B cell (primary cell): ENCODE measurements at places on chromosomes 12 and 14. TPM values are rescaled to one million over a fixed set of nuclear protein-coding genes. Genes with fewer than 3 reads are reported as not detected.

DNA sequence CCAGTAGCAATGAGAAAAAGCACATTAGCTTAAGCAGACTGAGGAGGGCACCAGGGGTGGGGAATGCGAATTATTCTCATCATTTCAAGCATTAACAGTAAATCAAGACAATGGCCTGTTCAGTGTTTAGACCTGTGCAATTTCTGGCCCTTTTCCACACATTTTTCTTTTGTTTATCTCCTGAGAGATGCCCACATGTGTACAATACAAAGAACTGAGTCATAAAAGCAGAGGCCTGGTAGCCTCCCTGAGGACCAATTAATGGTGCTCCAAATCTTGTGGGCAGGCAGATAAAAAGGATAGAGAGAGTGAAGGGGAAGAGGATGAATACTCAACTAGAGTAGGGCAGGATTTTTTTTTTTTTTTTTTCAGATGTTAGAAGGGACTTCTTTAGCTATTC lies 480.8 kb downstream of the RERGL start:
- no peak overlapping the region for H3K27ac ChIP-seq
- no peak overlapping the region for H3K4me3 ChIP-seq
- H3K36me3 ChIP-seq, result no peaks in the 10 kb centered on the region
- no peak for DNase-seq

DNA sequence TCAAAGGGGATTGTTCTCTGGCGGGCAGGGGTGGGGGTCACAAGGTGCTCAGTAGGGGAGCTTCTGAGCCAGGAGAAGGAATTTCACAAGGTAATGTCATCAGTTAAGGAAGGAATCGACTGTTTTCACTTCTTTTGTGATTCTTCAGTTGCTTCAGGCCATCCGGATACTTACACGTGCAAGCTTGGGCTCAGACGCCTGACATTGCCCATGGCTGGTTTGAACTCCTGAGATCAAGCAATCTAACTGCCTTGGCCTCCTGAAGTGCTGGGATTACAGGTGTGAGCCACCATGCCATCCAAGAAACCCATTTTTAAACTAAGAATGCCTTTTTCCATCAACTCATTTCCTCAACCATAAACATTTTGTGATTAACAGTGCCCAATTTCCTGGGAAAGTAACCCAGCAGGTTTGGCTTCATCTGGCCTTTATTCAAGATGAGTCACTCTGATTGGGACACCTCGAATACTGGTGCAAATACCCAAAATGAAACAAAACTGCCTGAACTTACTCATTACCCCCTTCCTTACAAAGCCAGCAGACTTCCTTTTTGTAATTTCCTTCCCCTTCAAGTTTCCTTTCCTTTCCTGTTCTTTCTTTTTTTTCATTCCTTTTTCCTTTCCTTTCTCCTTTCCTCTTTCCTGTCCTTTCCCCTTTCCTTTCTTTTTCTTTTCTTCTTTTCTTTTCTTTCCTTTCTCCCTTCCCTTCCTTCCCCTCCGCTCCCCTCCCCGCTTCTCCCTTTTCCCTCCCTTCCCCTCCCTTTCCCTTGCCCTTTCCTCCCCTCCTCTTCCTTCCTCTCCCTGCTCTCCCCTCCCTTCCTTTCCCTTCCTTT lies 10.2 kb upstream of the RNASE10 start:
- no peak for DNase-seq
- no peaks in the 10 kb centered on the region for H3K27me3 ChIP-seq
- no peak overlapping the region for H3K27ac ChIP-seq

Gene LRP1-AS
- polyA plus RNA-seq, result not detected in 2 replicates

Gene NKX2-1
- not detected in 2 replicates for polyA plus RNA-seq

- H3K27me3 ChIP-seq, result no peaks in the 10 kb centered on the region
- peaks cover 2% of the 10 kb centered on the region for H3K36me3 ChIP-seq
- no peak overlapping the region for H3K4me3 ChIP-seq
- H3K27ac ChIP-seq, result no peak overlapping the region
- H3K4me1 ChIP-seq, result no peaks in the 10 kb centered on the region
- no peak for DNase-seq
Observed at GRCh38 chr12:119710374-119710964, 42.5 kb downstream of the PRKAB1 start.

Gene OR4K5
- polyA plus RNA-seq, result not detected in 2 replicates

Gene DIO2
- polyA plus RNA-seq, result not detected in 2 replicates

Gene CLEC4C
- 0.63 and 1.4 TPM in 2 replicates for polyA plus RNA-seq

GRCh38 chr14:34003082-34003668 lies 52.3 kb upstream of the EGLN3 start:
- no peak for DNase-seq
- H3K27me3 ChIP-seq, result no peaks in the 10 kb centered on the region
- H3K4me3 ChIP-seq, result no peak overlapping the region
- H3K4me1 ChIP-seq, result no peaks in the 10 kb centered on the region
- H3K27ac ChIP-seq, result no peak overlapping the region

GRCh38 chr12:50419112-50419909 lies 18.6 kb downstream of the LARP4 start:
- DNase-seq, result no peak
- no peaks in the 10 kb centered on the region for H3K27me3 ChIP-seq
- H3K36me3 ChIP-seq, result peaks cover 1% of the 10 kb centered on the region
- H3K27ac ChIP-seq, result no peak overlapping the region
- no peak overlapping the region for H3K4me3 ChIP-seq

Gene EPYC
- polyA plus RNA-seq, result not detected in 2 replicates

Gene TMEM63C
- 0.59 and 0.63 TPM in 2 replicates for polyA plus RNA-seq

DNA sequence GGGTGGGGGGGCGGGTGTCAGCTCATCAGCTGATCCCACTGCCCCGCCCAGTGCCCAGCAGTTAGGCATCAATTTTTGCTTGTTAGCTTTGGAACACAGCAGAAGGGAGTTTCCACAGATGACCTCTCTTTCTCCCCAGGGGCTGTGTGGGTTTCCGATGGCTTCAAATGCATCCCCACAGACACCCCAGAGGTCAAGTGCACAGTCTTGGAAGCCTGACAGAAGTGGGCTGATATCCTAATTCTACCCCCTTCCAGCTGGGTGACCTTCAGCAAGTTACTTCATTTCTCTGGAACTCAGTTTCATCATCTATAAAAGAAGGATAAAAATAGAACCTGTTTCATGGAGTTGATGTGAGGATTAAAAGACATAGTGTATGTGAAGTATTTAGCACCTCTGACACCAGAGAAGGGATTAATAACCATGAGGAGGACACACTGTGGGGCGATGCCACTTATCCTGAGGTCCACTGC lies 22.0 kb downstream of the TTC9 start:
- no peaks in the 10 kb centered on the region for H3K27me3 ChIP-seq
- no peaks in the 10 kb centered on the region for H3K36me3 ChIP-seq
- DNase-seq, result no peak
- peaks cover 100% of the 10 kb centered on the region for H3K4me1 ChIP-seq
- H3K4me3 ChIP-seq, result no peak overlapping the region

DNA sequence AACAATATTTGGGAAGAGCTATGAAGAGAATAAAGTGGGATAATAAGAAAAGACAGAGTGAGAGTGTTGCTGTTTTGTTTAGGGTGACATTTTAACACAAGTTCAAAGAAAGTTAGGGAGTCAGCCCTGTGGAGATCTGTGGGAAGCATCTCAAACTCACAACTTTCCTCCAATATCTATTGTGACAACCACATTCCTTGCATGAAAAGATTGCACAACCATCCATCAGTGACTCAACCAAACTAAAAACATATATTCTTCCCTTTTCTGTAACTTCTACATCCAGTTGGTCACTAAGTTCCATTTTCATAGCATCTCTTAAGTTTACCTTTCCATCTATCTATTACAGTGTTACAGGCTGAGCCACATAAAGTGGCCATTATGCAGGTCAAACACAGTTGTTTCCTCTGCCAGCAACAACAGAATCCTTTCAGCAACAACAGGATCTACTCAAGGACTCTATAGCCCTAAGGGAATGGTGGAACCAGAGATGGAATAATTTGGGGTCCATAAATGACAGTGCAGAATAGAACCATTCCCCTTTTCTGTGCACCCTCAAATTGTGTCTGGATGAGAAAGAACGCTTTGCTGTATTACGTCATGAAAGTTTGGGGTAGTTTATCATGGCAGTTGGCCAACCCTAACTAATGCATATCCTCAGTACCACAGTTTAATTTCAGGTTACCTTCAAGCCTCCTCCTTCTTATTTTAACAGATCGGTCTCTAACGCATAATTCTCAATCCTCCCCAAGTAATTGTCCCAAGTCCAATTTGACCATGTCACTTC lies 118.8 kb downstream of the ST8SIA1 start:
- no peak overlapping the region for H3K4me3 ChIP-seq
- H3K27ac ChIP-seq, result no peak overlapping the region
- H3K36me3 ChIP-seq, result no peaks in the 10 kb centered on the region
- H3K4me1 ChIP-seq, result no peaks in the 10 kb centered on the region

- DNase-seq, result no peak
- H3K4me3 ChIP-seq, result no peak overlapping the region
- peak overlapping the region; percentile 1 for H3K27ac ChIP-seq
Observed at GRCh38 chr12:54389134-54389508, 4.6 kb upstream of the ZNF385A start.

- peaks cover 94% of the 10 kb centered on the region for H3K4me1 ChIP-seq
- no peaks in the 10 kb centered on the region for H3K36me3 ChIP-seq
- DNase-seq, result no peak
- no peaks in the 10 kb centered on the region for H3K27me3 ChIP-seq
- H3K27ac ChIP-seq, result peak overlapping the region; percentile 92
- H3K4me3 ChIP-seq, result no peak overlapping the region
Observed at GRCh38 chr14:69620981-69621380, 9.6 kb downstream of the SUSD6 start.

Gene SERPINA10
- polyA plus RNA-seq, result not detected in 2 replicates

- H3K36me3 ChIP-seq, result no peaks in the 10 kb centered on the region
- no peak overlapping the region for H3K4me3 ChIP-seq
- no peaks in the 10 kb centered on the region for H3K4me1 ChIP-seq
- DNase-seq, result no peak
- H3K27me3 ChIP-seq, result no peaks in the 10 kb centered on the region
Observed at GRCh38 chr14:53365486-53366130, 212.5 kb upstream of the DDHD1 start.

- H3K27ac ChIP-seq, result no peak overlapping the region
- no peak overlapping the region for H3K4me3 ChIP-seq
- no peaks in the 10 kb centered on the region for H3K36me3 ChIP-seq
- no peaks in the 10 kb centered on the region for H3K4me1 ChIP-seq
Observed at GRCh38 chr14:32635061-32635719, 303.5 kb upstream of the NPAS3 start.

DNA sequence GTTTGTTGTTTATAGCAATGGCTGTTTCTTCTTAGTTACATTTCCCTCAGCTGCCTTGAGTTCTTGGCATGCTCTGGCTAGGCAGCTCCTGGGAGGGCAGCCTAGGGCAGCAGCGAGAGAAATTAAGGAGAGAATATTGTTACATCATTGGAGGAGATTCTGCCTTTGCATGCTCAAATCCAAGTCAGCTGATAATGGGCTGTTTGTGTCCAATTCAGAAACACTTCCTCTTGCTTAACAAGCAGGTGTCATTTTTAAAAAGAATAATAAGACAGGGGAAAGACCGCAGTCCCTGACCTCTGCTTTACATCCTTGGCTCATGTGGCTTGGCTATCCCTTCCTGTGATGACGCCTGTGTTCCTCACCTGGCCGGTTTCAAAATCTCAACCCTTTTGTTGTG lies 76.9 kb downstream of the ESR2 start:
- H3K4me1 ChIP-seq, result peaks cover 55% of the 10 kb centered on the region
- H3K4me3 ChIP-seq, result no peak overlapping the region
- no peaks in the 10 kb centered on the region for H3K27me3 ChIP-seq
- peaks cover 6% of the 10 kb centered on the region for H3K36me3 ChIP-seq
- peak overlapping the region; percentile 3 for H3K27ac ChIP-seq

DNA sequence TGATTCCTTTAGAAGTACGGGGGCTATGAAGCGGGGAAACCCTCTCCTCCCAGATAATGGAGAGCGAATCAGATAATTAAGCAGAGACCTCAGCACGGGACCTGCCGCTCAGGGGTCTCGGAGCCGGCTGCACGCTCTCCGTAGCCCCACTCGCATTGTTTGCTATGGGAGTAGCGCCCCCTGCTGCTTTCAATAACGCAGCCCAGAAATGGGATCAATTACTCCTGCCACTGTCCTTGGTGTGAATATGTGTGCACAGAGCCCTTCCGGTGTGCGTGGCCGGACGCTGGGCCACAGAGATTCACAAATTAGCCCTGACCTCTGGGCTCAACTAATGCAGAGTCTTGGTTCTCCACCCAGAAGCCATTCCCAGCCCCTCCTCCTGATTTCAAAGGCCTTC lies 76.4 kb upstream of the TMEM132C start:
- DNase-seq, result no peak
- no peaks in the 10 kb centered on the region for H3K36me3 ChIP-seq
- H3K4me3 ChIP-seq, result no peak overlapping the region
- H3K4me1 ChIP-seq, result no peaks in the 10 kb centered on the region
- H3K27ac ChIP-seq, result no peak overlapping the region

Gene GPRC5D
- polyA plus RNA-seq, result 6.4 and 7.7 TPM in 2 replicates

- no peak for DNase-seq
- H3K27ac ChIP-seq, result no peak overlapping the region
- H3K4me1 ChIP-seq, result no peaks in the 10 kb centered on the region
- H3K36me3 ChIP-seq, result no peaks in the 10 kb centered on the region
- no peak overlapping the region for H3K4me3 ChIP-seq
Observed at GRCh38 chr14:79074510-79074909, 904.3 kb downstream of the NRXN3 start.

Gene TMPRSS12
- not detected in 2 replicates for polyA plus RNA-seq

Gene ZDHHC22
- polyA plus RNA-seq, result not detected in 2 replicates

DNA sequence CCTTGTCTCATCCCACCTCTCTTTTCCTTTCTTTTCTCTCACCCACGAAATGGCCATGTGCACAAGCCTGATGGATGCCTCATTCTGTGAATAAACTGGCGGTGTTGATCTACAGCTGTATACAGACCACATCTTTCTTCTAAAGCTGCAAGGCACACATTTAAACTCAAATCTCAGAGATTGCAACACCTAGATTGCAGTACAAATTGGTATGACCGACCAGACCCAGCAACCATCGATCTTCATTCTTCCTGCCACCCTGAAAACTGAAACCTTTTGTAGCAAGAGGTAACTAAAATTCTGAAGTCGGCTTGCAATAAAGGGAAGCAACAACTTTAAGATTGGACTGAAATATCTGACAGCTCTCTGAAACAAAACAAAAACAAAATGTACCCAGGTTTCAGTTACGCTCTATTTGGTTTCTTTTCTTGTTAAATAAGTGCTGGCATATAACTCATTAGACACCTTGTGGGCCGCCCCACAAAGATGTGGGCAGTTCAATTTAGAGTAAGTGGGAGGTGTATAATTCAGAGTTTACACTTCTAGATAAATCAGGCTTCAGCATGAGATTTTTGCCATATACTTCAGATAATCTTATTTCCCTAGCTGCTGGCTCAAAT lies 390.0 kb upstream of the NOVA1 start:
- no peak overlapping the region for H3K27ac ChIP-seq
- DNase-seq, result no peak
- H3K27me3 ChIP-seq, result no peaks in the 10 kb centered on the region
- H3K4me1 ChIP-seq, result no peaks in the 10 kb centered on the region
- no peaks in the 10 kb centered on the region for H3K36me3 ChIP-seq

DNA sequence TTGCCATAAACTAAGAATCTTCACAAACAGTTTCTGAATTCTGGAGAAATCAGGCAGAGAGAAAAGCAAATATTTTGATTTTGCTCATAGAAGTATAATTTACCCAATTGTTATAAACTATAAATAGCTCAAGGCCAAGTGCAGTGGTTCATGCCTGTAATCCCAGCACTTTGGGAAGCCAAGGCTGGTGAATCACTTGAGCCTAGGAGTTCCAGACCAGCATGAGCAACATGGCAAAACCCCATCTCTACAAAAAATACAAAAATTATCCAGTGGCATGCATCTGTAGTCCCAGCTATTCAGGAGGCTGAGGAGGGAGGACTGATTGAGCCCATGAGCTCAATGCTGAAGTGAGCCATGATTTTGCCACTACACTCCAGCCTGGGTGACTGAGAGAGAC lies 19.6 kb upstream of the MMP19 start:
- H3K36me3 ChIP-seq, result no peaks in the 10 kb centered on the region
- DNase-seq, result no peak
- no peak overlapping the region for H3K27ac ChIP-seq
- no peaks in the 10 kb centered on the region for H3K4me1 ChIP-seq
